ENCODE measurements at places on chromosomes 5 and 9.

GRCh38 chr9:98866435-98867102 lies 59.1 kb downstream of the GALNT12 start:
- DNase-seq = no peak

DNA sequence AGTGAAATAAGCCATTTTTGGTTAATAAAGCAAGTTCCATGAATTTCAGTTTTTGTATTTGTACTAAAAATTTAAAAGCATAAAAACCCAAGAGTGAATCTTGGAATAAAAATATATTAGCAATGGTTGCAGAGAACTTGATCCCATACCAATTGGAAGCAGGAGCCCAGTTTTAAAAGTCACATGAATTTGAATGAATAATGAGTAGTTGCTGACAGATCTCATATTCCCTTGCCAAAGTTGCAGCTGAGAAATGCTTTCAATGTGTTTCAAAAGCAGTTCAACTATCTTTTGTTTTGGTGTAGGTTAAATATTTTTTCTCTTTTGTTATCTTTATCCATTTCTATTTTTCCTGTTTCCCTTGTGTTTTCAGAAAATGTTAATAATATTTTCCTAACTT lies 818.6 kb downstream of the CDH18 start:
- DNase-seq = no peak

GRCh38 chr5:73444499-73445438 lies 3.8 kb downstream of the FOXD1 start:
- DNase-seq = no peak

- no peak for DNase-seq
Observed at GRCh38 chr5:135382106-135382790, 16.8 kb downstream of the MACROH2A1 start.

DNA sequence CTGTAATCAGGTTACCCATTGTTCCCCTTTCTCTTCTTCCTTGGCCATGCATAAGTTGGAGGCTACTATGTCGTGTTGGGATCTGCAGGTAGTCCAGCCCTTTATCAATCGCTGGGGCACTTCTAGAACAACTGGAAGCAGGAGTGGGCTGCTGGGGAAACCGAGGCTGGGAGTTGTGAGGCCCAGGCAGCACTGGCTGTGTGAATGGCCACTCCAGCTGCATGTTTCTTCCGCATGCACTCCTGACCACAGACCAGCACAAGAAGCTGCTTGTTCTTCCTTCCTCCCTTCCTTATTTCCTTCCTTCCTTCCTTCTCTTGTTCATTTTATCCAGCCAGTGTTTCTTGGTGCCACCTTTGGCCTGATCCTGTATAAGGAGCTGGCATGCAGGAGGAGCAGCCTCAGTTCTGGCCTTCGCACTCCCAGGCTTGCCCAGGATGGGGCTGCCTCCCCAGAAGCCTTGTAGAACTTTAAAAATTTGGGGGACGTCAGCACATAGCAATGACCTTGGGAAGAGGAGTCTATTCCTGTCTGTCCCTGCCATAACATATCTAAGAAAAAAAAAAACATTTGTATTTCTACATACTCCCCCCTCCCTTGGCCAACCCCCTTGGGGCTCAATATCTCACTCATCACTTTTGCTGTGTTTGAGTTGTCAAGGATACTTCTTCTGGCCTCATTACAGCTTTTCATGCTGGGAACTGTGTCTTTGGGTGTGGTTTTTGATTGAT lies 20.8 kb upstream of the CXCL14 start:
- DNase-seq = no peak

- no peak for DNase-seq
Observed at GRCh38 chr9:91147079-91147708, 214.5 kb downstream of the AUH start.

GRCh38 chr5:171659896-171660295 lies 125.7 kb upstream of the SMIM23 start:
- no peak for DNase-seq

- DNase-seq = peak; percentile 8
Observed at GRCh38 chr5:180069589-180070247, 1.8 kb downstream of the RNF130 start.

DNA sequence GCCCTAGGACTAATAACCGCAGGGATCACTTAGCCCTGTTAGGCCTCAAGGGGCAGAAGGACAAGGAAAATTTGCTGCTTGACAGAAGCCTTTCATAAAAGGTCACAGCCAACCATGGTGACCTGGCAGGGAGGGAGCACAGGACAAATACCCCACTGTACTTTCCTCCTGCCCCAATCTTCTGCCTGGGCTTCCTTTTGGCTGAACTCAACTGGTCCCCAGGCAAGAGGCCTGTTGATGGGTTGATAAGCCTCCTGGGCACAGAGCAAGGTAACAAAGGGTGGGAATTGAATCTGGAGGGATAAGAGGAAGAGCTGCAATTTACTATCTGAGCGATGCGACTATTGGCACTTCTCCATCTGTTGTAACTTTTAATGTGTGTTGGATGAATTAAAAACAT lies 392.9 kb downstream of the RASEF start:
- no peak for DNase-seq

- no peak for DNase-seq
Observed at GRCh38 chr5:160162910-160163309, 43.7 kb upstream of the PWWP2A start.

- DNase-seq = no peak
Observed at GRCh38 chr5:122015471-122015870, 53.7 kb downstream of the SRFBP1 start.

All from DMS79 treated with DMSO at 0.1 percent for 48 hours (cell line).